ENCODE measurements at places on chromosomes 11 and 22.

DNA sequence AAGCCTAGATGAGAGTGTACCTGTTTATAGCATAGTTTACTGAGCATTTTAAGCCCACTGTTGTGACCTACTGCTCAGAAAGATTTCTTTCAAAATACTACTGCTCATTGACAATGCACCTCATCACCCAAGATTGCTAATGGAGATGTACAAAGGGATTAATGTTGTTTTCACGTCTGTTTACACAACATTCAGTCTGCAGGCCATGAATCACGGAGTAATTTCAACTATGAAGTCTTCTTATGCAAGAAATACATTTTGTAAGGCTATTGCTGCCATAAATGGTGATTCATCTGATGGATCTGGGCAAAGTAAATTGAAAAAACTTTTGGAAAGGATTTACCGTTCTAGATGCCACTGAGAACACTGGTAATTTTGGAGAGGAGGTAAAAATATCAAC, 112.9 kb downstream of the KIF18A start:
- DNase-seq = no peak

DNA sequence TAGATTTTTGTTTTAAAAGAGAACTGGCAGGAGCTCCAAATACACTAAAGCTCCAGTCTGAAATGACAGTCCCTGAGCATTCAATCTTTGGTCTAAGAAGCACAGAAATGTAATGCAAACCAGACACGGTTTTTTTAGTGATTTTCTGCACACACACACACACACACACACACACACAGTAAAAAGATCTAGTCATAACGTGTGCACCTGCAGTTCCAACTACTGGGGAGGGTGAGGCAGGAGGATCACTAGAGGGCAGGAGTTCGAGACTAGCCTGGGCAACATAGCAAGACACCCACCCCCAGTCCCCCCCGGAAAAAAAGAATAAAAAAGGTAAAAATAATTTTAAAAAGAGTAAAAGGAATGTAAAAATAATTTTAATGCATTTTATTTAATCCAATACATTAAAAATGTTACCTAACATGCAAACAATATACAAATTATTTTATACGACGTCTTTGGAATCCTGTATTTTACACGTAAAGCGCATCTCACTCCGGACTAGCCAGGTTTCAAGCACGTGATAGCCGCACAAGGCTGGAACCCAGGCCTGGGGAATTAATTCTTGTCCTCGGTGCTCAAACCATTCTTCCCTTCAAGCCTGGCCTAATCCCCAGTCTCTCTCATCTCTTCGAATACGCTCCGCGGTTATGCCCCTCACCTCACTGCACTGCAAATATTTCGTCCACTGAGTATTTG, 762 bp upstream of the TBC1D22A start:
- DNase-seq = no peak

- DNase-seq = peak; percentile 66
Observed at GRCh38 chr11:88799771-88800500, 265.8 kb downstream of the GRM5 start.

DNA sequence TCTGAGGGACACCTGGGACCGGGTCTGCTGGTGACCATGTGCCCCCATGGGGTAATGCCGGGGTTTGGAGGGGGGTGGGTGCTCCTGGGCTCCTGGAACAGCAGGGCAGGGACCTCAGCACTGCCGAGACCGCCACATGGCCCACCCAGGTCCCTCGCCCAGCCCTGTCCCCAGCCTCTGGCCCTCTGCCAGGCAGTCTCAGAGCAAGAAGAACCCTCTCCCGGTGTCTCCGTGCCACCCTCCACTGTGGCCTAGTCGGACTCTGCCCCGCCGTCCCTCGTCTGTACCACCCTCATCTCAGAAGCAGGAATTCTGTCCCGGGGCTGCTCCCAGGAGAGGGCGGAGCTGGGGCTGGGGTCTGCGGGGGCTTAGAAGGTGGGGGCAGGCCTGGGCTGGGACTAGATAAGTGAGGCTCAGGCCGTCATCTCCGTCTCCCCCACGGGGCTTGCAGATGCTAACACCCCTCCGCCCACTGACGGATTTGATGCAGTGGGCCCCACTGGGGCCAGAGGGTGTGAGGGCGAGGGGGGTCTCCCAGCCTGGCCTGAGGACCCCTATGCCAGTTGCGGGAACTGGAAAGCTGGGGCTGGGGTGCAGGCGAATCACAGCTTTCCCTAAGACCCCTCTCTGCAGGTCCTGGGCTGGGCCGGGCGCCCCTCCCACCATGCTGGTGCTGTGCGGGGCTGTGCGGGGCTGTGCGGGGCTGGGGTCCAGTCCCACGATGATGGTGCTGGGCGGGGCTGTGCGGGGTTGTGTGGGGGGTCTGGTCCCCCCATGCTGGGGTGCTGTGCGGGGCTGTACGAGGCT, 1.1 kb downstream of the MUC5AC start:
- no peak for DNase-seq

GRCh38 chr11:85918910-85919794, 64.0 kb downstream of the CCDC83 start:
- DNase-seq = no peak

DNA sequence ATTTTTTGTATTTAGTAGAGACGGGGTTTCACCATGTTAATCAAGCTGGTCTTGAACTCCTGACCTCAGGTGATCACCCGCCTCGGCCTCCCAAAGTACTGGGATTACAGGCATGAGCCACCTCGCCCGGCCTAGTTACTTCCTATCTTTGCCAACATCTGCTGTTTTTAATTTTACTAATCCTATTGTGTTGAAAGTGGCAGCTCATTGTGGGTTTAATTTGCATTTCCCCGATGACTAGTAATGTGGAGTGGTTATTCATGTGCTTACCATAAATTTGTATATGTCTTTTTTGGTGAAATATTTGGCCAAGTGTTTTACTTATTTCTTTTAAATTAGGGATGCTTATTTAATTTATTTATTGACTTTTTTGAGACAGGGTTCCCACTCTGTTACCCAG, 74.2 kb upstream of the SLC25A18 start:
- no peak for DNase-seq

GRCh38 chr22:37244114-37244921, at the start of gene RAC2:
RAC2 (minus strand) TSS chr22:37244269; CDS start chr22:37244148, 121 bp downstream.
- no peak for DNase-seq

- DNase-seq = no peak
Observed at GRCh38 chr11:114236829-114237228, 59.4 kb upstream of the NNMT start.

DNA sequence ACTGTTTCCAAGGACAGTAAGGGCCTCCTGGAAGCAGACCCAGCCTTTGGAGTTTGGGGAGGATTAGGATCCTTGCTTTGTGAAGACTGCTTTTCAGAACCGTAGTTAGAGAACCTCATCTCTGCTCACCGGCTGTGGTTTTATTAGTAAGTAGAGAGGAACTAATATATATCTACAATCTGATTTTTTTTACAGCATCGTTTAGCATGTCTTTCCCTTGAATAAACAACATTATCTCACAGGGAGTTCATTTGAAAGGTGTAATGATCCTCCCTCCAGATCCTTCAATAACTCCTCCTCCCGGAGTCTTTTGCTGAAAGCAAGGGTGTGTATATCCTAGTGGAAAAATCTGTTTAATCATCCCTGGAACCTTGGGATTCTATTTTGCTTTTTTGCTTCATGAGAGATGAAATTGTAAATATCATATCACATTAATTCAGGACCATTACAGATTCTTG, 132.7 kb downstream of the DBX1 start:
- DNase-seq = no peak

- DNase-seq = no peak
Observed at GRCh38 chr11:44883277-44883676, 67.4 kb downstream of the TP53I11 start.

- no peak for DNase-seq
Observed at GRCh38 chr22:23904573-23905254, 10.5 kb downstream of the MIF start.

- no peak for DNase-seq
Observed at GRCh38 chr22:44345872-44346271, 33.1 kb upstream of the SHISAL1 start.

Measured in foreskin melanocyte (primary cell).